Psoas muscle (tissue), 8 donors: ENCODE measurements at places on chromosomes 5 and 9. TPM values are rescaled to one million over a fixed set of nuclear protein-coding genes. Genes with fewer than 3 reads are reported as not detected.

SLC45A2 gene
- not detected for polyA plus RNA-seq

RBM22 gene
- 29.9 TPM for polyA plus RNA-seq

MTMR12 gene
- 6.6 TPM for polyA plus RNA-seq

IL11RA gene
- 12.3 TPM for polyA plus RNA-seq

UBE2QL1 gene
- 3.2 TPM for polyA plus RNA-seq

RASGRF2 gene
- 3.2 TPM for polyA plus RNA-seq
